ENCODE measurements at places on chromosomes 12 and 14.

DNA sequence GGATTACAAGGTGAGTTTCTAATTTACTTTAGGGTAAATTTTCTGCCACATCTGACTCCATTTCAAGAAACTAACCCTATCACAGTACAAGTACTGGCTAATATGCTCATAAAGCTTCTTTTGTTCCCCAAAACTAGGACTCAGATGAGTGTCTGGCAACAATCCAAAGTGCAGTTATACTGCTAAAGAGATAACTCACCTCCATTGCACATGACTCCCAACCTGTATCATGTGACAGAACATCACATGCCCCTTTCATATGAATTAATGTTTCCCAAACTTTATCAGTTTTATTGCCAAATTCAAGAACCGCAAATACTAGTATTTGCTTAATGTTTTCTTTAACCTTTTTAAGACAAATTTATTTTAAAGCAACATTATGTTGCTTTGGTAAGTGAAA lies 3.9 kb upstream of the PPP1R12A start:
- DNase-seq: no peak

- DNase-seq: no peak
These were observed 34.9 kb downstream of the RAD9B start for GRCh38 chr12:110536834-110537604.

DNA sequence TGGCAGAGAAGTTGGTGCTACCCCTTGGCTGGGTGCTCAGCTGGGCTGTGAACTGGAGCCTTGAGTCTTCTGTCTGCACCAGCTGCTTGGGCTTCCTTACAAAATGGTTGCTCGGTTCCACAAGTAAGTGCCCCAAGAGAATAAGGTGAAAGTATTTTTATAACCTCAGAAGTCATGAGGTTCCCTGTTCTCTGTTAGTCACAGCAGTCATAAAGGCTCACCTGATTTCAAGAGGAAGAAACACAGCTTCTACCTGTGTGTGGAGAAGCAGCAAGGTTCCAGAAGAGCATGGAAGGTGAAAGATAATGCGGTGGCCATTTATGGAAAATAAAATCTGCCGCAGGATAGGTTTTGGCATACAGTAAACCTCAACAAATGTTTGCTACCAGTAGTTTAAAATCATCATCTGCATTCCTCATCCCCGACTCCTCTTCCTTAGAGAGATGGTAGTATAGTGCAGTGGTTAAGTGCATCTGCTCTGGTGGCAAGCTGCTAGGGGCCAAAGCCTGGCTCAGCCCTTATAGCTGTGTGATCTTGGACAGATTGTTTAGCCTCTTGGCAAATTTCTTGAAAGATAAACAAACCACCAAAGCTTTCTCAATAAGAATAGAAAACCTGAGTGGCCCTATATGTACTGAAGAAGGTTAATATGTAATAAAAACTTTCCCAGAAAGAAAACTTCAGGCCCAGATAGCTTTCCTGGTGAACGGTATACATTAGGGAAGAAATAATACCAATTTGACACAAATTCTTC lies 32.4 kb downstream of the TPCN1 start:
- DNase-seq: no peak

DNA sequence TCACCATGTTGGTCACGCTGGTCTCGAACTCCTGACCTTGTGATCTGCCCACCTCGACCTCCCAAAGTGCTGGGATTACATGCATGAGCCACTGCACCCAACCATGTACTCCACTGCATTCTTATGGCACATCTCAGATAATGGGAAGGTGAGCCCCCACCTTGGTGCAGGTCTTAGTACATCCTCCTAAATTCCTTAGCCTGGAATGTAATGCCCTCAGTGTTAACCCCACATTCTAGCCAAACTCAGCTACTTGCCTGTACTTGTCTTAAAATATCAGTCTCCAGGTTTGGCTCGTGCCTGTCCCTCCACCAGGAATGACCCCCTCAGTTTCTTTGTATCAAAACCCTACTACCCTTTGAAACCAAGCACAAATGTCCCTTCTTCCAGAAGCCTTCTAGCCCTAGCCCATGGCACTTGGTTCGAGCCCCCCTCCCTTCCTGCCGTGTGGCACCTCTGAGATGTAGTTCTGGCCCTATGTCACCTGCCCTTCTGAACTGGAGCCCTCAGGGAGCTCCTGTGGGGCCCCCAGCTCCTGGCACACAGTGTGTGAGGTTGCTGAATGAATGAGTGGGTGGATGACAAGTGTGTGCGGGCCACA lies 8.4 kb downstream of the KCNH3 start:
- DNase-seq: no peak

DNA sequence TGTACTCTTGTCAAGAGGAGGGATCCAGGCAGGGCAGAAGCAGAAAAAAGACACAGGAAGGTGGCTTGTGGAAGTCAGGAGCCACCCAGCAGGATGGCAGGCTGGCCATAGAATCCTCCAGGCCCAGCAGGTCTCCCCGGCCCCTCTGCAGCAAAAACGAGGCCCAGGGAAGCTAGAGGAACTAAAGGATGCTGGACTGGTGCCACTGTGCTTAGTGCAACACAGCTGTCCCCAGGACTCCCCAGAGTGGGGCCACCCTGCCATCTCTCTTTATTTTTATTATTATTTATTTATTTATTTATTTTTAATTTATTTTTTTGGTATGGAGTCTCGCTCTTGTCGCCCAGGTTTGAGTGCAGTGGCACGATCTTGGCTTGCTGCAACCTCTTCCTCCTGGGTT lies 54.1 kb downstream of the PITPNM2 start:
- DNase-seq: no peak

DNA sequence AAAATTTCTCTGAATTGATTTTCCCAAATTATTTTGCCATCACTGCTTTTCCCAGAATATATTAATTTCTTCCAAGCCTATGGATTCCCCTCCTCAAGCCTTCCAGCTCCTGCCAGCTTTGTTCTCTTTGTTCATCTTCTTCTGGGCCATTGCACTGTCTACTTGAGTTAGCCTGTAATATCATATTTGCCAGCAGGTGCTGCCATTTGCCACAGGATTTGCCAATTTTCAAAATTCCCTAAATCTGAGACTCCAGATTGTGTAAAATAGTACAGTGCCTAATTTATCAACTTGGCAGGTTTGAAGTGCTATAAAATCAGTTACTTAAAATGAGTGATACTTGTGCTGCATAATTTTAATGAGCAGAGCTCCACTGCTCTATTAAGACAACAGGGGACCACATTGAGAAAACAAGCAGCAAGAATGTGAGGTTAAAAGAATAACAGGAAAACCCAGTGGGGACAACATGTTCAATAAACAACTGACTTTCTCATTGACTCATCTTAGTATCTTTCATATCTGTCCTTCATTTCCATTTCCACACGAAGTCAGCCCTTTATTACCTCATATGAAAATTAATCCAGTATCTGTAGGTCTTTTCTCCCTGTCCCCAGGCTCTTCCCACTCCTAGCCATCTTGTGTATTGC lies 84.6 kb upstream of the CCDC196 start:
- DNase-seq: peak; percentile 36

DNA sequence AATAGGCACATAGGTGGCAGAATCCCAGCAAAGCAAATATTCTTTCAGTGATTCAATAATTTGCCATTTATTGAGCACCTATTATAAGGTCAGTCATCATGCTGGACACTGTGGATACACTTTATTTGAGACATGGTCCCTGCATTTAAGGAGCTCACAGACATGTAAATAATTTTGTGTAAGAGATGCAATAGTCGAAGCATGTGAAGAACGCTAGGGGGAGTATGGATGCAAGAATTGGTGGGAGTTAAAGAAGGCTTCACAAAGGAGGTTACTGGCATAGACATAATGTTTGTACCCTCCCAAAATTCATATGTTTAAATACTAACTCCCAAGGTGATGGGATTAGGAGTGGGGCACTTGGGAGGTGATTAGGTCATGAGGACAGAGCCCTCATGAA lies 260.6 kb upstream of the GARIN6 start:
- DNase-seq: peak; percentile 17

DNA sequence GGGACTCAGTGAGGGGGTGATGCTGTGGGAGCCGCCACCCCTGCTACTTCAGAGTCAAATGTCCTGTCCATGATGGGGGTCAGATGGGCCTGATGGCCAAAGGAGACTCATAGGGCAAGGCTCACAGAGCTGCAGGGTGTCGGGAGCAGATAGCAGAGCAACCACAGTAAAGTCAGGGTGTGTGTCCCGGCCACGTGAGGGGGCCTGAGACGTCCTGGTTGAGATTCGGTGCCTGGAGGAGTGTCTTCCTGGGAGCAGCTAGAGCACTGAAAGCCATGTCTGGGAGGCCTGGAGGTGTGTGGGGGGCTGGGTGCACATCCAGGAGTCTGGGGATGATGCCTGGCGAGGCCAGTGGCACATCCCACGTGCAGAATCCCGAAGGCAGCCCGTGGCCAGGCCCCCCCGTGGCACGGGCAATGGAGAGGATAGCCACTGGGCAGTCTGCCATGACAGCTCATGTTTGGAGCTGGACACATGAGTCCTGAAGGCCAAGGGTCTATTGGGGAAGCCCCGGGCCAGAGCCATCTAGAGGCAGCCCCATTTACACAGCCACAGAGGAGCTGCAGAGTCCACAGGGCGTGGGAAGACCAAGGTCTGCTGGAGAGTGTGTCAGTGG lies 308.0 kb upstream of the SFSWAP start:
- no peak for DNase-seq

- no peak for DNase-seq
These were observed 6.0 kb upstream of the CEBPE start for GRCh38 chr14:23125011-23125410.

GRCh38 chr12:114834621-114835020 lies 150.6 kb upstream of the TBX3 start:
- no peak for DNase-seq

- no peak for DNase-seq
These were observed 268.2 kb downstream of the DPF3 start for GRCh38 chr14:72625689-72626088.

GRCh38 chr12:29681370-29681769 lies 102.4 kb downstream of the TMTC1 start:
- no peak for DNase-seq

DNA sequence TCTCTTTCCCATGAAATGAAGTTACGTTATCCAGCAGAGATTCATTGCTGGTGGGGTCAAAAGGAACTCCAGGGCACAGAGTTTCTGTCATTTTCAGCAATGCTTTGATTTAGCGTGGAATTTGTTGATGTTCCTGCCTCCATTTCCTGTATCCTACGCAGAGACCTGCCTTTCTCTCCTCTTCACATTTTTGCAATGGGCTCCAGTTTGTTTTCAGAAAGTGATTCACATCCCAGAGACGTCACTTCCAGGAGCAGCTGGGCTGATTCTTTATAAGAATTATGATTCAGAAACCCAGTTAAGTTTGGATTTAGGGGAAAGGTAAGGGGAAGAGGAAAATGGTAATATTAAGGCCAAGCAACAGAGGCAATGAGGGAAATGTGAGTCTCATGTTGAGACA lies 11.6 kb downstream of the RNASE10 start:
- no peak for DNase-seq

DNA sequence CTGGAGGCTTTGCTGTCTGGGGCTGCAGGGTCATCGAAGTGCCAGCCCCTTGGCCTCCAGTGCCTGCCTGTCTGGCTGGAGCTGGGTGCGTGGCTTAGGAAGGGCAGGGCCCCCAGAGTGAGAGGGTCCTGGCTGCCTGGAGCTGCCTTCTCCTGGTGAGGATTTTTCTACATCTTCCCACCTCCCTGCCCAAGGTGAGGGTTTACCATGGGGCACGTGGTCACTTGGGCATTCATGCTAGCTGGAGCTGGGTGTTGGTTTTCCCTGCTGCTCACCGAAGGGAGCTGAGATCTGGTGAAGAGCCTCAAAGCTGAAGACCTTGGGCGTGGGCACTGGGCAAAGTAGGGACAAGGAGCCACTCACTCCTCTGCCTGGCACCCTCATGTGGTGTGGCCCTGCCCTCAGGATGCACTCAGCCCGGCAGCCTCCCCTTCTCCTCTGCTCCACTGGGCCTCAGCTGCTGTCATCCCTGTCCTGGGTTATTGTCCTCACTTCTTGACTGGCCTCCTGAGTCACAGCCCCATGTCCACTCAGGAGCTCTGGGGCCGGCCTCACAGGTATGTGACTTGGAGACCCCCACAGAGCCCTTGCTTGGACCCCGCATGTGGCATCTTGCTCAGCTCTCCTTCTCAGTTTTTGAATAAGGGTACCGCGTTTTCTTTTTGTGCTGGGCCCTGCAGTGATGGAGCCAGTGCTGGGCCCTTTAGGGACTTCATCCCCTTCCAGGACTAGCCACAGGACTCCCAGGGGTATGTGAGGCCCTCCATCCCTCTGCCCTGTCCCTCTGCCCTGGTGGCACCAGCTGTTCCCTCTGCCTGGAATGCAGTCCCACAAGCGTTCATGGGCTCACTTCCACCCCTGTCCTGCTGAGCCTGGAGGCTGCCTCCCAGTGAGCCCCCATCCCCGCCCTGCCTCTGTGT lies 1.6 kb downstream of the CEP170B start:
- DNase-seq: no peak

Measured in NCI-H2171 (cell line).